Right kidney (tissue), 9 donors: ENCODE measurements at places on chromosomes 4 and X.

- DNase-seq, result no peak
These were observed 128.1 kb downstream of the TMEM164 start for GRCh38 chrX:110131031-110131430.

DNA sequence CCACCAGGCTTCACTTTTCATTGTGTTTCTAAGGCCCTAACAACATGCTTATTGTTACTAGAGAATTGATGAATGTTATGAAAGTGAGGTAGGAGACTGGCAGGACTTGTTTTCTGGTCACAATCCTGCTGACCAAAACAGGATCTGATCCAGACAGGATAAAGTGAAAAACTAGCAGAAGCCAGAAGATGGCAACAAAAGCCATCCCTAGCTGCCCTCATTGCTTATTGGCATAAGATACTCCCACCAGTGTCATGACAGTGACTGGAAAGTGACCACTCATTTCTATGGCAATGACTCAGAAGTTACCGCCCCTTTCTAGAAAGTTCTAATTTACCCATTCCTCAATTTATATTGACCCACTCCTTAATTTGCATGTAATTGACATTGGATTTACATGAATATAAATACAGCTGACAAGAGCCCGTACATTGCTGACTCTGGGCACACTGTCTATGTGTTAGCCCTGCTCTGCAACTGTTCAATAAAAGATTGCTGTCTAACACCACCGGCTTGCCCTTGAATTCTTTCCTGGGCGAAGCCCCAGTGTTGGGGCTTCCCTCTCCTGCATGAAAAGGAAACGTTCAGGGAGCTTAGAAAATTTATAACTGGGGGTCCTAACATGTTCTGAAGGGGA, 30.0 kb upstream of the FGG start:
- DNase-seq, result no peak

DNA sequence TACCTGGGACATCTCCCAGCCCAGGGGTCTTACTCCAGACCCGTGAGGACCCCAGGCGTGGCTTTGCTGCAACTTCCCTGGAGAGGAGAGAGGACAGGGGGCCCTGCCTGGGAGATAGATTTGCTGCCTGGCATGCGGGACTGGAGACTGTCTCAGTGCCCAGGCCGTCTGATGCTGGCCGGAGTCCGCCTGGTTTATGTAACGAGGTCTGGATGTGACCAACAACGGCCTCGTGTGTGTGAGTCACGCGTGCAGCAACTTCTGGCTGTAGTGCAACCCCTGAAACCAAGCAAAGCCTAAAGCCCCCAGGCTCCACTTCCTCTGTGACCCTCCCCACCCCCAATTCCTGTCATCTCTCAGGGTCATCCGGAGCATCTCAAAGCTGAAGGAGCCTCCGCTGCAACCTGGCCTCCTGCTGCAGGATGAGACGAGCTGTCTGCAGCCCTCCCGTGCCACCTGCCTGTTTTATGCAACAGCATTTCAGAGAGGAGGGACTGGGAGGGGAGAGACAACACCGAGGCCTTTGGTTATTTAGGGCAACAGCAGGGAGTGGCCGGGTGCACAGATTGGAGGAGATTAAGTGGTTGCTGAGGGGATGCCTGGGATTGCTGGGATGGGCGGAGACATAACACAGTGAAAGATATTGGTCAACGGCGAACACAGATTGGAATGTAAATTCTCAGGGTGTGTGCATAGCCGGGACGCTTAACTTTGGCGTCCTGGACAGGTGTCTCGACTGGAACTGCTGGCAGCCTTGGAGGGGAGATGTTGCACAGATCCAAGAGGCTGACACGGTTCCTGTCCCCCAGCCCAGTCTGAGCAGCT, 16.0 kb downstream of the XG start:
- DNase-seq, result no peak

DNA sequence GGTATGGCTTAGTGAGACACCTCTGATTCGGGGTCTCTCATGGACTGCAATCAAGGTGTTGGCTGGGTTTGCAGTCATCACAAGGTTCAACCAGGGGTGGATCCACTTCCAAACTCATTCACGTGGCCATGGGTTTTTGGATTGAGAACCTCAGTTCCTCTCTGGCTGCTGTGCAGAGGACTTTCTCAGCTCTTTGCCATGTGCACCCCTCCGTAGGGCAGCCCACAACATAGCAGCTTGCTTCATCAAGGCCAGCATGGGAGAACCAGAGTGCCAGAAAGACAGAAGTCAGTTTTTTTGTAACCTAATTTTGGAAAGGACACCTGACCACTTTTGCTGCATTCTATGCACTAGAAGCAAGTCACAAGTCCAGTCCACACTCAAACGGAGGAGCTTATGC, 154.9 kb downstream of the PJA1 start:
- DNase-seq, result no peak

DNA sequence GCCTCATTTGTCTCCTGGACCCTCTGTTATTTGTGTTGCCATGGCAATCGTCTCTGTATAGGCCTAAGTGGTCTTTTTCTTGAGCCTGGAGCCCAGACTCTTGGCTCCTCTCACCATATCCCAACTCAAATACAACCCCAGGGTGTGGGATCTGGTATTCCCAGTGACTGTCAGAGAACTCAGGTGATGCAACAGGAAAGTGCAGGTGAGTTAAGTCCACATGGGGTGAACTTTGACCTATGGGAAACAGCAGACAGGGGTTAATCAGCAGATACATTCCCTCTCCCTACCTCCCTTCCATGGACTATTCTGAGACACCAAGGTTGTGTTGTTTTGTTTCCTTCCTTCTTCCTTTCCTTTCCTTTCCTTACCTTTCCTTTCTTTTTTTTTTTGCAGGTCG, 130.9 kb upstream of the RPS6KA3 start:
- no peak for DNase-seq

DNA sequence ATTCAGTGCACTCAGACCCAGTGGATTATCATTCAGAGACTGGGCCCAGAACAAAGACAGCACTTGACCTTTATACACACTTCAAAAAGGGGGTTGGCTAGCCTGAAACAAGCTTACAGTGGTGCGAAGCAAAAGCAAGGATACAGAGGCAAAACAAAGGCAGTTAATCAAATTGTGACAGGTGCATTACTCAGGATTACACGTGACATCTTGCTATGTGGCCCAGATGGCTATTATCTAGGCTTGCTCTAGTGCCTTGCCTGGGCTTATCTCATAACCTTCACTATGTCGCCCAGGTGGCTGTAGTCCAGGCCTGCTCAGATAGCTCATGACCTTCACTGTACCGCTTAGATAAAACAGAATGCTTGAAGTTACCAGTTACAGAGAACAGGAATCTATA, 1092.1 kb upstream of the PRKX start:
- no peak for DNase-seq

GRCh38 chr4:76293772-76294171, 12.8 kb upstream of the STBD1 start:
- DNase-seq, result no peak

- DNase-seq, result peak; percentile 23
These were observed 2.0 kb downstream of the HS3ST1 start for GRCh38 chr4:11426731-11427120.

DNA sequence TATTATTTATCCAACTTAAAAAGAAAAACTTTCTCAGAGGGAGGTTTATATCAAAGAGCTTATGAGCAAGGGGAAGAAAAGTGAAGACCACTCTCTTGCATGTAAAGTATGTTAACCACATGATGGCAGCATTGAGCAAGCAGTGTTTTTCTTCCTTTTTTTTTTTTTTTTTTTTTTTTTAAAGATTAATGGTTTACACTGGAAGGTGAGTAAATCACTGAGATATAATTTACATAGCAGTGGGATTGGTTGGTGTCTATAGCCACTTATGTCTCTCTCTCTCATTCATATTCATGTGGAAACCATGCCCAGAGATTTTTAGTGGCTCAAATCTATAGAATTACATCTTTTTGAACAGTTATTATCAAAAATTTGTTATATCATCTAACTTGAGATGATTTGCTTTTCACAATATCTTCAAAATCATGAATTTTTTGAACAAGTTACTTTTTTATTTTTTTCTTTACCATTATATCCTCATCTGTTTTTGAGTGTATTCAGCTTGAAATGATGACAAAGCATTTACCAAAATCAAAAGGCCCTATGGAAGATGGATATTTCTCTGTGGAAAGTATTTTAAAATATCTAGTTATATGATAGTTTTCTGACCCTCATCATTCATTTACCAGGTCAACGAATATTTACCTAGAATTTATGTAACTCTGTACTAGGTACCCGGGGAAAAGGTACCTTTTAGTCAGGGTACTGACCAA, 31.6 kb downstream of the MTHFD2L start:
- no peak for DNase-seq

- DNase-seq, result no peak
These were observed 337.5 kb upstream of the TENM3 start for GRCh38 chr4:181905708-181906107.

GRCh38 chrX:150087612-150088011, 149.3 kb upstream of the EOLA2 start:
- no peak for DNase-seq

GRCh38 chrX:41512394-41512793, 65.3 kb downstream of the NYX start:
- no peak for DNase-seq

GRCh38 chrX:38754102-38754790, 47.0 kb upstream of the MID1IP1 start:
- peak; percentile 10 for DNase-seq

- no peak for DNase-seq
These were observed 68.2 kb upstream of the FAM241A start for GRCh38 chr4:112076919-112077608.

DNA sequence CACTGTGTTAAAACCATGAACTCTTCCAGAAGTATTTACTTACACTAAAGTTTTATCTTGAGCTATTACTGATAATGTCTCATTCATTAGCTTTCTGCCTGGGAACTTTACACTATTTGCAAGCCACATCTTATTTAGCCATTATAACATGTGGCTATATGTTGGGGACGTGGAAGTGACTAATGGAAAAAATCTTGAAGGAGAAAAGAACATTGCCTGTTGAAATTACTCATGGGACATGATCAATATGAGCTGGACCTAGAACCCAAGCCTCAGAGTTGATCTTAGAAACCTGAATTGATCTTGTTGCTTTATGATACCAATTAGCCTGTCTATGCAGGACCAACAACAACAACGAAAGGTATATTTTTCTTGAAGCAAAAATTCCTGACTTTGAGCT, 22.5 kb upstream of the ARHGAP6 start:
- no peak for DNase-seq

GRCh38 chr4:97987019-97987648, 156.1 kb downstream of the STPG2 start:
- DNase-seq, result no peak

DNA sequence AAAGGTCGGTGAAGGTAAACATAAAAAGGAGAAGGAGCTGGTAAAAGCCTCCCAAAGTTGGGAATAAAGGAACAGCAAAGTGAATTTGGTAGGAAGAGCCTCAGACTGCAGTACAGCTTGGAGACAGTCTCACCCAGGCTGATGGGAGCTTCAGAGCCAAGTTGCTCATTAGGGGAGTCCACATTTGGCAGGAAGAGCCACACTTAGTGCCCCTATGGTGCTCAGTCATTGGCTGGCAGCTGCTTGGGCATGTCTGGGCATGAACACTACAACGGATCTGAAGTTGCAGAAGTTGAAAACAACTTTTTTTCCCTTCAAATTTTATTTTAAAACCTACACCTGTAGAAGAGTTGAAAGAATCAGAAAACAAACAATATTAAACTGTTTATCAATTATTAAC, 2497.3 kb downstream of the ARAP2 start:
- no peak for DNase-seq

DNA sequence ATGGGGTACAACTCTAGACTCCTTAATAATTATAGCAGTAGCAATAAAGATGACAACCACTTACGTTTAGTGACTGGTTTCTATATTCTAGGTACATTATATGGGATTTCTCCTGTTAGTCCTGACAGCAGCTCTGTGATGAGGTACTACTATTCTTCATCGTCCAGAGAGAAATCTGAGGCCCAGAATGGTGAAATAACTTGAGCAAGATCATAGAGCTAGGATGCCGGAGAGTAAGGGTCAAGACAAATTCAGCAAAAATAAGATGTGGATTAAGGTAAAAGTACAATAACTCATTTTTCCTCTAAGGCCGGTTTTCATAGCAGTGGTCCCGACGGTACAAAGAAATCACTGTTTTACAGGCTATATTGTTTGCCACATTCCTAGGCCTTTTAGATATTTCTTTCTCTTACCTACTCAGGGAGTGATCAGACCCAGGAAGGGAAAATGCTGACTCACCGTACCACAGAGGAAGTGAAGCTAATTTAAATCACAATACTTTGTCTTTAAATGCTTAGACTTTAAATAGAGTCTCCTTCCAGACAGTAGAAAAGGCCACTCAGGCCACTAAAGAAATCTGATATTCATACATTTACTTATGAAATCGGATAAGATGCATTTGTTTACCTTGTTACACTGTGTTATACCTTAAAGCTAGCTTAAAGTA, 2023.0 kb upstream of the AGA start:
- no peak for DNase-seq

DNA sequence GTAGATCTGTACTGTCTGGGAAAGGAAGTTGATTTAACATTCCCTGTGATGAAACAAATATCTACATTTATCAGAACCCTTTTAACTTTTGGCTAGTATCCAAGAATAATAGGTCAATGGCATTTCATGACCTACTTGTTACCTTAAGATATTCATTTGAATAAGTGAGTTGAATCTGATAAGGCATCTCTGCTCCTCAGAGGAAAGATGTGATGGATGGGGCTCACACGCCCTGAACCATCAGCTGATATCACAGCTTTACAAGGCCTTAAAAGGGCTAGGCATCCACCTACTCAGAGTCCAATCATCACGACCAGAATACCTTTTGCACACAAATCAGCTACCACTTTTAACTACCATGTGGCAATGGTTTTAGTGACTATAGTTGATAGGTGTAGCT, 90.2 kb upstream of the PDLIM3 start:
- no peak for DNase-seq

DNA sequence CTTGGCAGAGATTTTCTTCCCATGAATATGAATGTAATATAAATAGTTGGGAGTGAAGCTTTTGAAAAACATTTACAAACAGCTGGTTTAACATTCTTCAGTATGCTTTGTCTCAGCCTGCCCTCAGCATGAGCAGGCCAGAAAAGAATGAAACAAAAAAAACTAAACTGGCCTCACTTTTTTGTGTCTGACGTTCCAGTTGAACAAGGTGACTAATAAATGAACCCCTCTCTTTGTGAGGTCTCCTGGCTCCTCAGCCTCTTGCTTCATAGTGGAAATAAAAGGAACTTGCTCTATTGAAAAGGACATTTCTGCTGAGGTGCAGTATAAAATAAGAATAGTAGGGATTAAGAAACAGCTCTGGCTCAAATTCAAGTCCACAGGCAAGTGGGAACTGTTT, 9.4 kb downstream of the CHST7 start:
- DNase-seq, result no peak

DNA sequence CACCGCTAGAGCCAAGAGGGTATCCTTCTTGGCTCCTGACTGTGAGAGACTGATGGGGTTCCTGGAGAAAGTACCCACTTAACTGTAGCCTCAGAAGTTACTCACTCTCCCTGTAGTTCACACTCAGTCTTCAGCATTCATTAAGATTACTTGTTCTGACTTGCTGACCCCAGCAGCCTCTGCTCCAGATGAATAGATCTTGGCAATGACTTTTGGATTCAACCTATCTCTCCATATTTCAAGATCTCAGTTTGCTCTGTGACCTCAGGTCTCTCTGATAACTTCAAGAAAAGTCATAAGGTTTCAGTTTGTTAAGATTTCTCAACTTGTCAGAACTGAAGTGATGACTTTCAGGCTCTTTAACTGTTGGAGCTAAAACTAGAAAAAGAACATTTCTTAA, 825.6 kb downstream of the PCDH7 start:
- DNase-seq, result no peak
